ENCODE measurements at places on chromosomes 4 and X.

GRCh38 chrX:10231461-10231860 lies 74.7 kb downstream of the CLCN4 start:
- DNase-seq: no peak

DNA sequence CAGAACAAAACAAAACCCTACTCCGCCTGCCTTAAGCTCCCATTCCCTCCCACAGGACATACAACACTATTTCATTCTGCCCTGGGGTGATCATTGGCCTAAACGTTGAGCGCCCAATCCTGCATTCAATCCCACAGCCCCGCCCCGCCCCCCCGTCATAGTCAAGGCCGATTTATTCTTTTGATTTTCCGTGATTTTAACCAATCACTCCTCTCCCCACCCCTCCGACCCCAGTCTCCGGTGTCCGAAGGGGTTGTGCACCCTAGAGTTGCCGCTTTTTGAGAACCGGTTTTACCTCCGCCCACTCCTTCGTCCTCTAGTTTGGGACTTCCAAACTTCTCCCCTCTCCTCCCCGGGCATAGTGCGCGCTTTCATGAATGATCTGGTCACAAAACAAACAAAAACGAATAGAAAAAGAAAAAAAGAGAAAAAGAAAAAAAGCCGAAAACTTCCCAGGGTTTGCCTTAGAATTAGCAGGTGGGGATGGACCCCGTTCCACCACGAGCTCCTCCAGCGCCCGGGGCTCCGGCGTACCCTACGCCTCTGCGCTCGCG lies 446 bp upstream of the UBE2A start:
- DNase-seq: peak; percentile 23

- DNase-seq: no peak
Observed at GRCh38 chr4:177517862-177518261, 75.6 kb upstream of the AGA start.

DNA sequence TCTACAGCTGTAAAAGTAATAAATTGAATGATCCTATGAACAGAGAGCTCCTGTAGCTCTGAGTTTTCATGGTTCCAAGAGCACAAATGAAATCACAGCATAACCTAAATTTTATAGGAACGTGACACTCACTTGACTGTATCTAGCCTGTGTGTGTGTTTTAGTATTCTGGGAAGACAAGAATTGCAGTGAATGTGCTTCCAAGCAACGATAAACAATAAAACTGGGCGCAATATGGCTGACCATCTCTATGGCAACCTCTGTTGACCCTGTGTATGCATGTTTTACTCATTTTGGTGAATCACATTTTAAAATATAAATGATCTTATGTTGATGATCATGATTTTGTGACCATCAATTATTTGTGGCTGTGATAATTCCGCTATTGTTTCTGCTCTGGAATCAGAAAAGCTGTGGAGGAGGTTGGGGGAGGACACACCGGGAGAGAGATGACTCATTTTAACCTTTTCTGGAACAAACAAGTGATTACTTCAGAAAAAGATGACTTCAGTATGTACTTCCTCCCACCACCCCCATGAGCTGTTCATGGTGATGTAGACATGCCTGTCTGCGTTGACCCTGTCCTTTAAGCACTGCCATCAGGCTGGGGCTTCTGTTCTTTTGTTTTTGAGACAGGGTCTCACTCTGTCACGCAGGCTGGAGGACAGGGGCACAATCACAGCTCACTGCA lies 31.8 kb downstream of the USP11 start:
- no peak for DNase-seq

- DNase-seq: no peak
Observed at GRCh38 chr4:154489558-154490233, 1.9 kb downstream of the DCHS2 start.

GRCh38 chr4:111417521-111417920 lies 727.7 kb upstream of the FAM241A start:
- no peak for DNase-seq

DNA sequence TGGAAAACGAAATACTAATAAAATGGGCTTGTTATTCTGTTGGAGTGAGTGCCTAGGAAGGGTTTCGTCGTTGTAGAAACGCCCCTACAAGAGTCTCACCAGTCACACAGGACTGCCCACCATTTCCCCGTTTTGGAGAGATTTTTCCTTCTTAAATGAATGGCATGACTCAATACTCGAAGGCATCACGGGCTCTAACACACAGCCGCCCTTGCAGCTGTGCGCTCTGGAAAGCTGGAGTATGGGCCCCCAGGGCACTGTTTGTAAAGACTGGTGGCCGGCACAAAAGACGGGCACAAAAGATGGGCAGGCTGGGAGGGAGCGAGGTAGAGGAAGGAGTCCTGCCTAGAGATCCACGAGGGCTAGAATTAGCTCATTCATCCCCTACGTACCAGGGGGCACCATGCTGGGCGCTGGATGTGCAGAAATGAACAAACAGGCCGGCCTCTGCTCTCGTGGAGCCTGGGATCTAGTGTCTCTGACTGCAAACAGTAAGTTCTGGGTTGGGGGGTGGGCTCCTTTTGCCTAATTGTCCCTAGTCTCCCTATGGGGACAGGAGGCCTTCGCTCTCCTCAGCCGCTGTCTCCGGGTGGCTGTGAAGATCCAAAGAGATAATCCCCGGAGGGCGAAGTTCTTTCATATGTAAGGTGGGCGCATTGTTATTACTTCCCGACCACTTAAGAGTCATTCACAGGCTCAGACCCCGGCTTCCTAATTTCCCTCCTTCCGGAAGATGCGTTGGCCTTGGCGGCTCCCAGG lies 1.0 kb upstream of the SFRP2 start:
- DNase-seq: peak; percentile 22

GRCh38 chr4:28792917-28793597 lies 1927.1 kb upstream of the PCDH7 start:
- DNase-seq: no peak

- DNase-seq: peak; percentile 67
Observed at GRCh38 chr4:83282049-83282535, 2.5 kb downstream of the COQ2 start.

DNA sequence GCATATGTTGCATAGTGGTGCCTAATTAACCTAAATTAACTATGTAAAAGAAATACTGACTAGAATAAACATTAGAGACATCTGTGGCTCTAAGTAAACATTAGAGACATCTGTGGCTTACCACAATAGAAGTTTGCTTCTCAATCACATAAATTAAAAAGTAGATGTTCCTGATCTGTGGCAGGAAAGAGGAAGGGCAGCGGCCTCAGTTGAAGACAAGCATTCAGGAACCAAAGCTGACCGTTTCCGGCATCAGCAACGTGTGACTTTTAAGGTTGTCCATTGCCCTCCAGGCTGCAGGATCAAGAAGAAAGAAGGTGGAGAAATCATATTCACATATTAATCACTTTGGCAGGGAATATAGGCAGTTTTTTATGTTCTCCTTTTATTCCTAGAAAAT lies 336.3 kb upstream of the TRAM1L1 start:
- DNase-seq: no peak

- no peak for DNase-seq
Observed at GRCh38 chr4:105361053-105361452, 112.8 kb downstream of the PPA2 start.

GRCh38 chr4:25449270-25449669 lies 72.2 kb downstream of the ANAPC4 start:
- no peak for DNase-seq

DNA sequence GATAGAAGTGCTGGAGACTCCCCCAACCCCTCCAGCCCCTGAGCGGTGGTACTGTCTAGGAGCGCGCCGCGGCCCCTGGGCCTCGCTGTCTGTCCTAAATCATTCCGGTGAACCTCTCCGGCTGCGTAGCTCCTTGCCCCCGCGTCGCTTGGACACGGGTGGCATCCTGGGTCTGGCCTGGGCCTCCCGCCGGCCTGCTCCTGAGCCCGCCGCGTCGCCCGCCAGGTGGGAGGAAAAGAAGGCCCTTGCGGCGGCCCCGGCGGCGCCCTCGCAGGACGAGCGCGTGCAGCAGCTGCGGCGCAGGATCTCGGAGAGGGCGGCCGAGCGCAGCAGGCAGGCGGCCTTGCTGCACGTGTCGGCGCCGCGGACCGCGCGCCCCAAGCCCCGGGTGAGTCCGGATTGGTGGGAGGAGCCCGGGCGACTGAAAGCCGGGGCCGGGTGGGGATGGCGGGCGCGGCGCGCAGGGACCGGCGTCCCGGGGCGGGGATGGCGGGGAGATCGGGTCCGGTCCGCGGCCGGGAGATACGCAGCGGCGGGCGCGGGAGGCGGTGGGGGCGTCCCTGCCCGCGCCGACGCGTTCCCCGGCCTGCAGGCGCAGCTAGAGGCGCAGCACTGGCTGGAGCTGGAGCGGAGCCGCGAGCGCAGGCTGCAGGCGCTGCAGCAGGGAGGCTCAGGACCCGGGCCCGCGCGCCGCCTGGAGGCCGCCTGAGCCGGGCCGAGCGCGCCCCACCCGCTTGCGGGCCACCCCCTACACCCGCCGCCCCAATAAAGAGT lies 6.5 kb upstream of the RNF4 start:
- peak; percentile 74 for DNase-seq

GRCh38 chr4:123495530-123495929 lies 98.9 kb downstream of the SPRY1 start:
- no peak for DNase-seq

- DNase-seq: peak; percentile 6
Observed at GRCh38 chr4:30281986-30282385, 438.2 kb upstream of the PCDH7 start.

DNA sequence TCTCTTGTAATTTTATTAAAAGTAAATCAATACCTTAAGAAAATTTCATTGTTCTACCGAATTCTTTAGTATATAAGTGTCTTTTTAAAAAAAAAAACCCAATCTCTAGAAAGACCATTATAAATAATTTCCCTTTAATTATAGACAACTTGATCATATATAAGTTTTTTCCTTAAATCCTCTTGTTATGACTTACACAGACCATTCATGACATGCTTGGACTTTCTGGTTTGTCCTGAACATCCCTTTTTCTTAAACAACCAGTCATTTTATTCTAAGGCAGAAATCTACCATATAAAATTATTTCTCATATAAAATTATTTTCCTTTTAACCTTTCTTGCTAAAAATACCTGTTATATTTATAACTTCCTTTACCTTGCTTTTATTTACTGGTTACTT lies 15.4 kb upstream of the FHDC1 start:
- DNase-seq: no peak

- DNase-seq: peak; percentile 13
Observed at GRCh38 chr4:143489106-143489505, 24.4 kb upstream of the SMARCA5 start.

DNA sequence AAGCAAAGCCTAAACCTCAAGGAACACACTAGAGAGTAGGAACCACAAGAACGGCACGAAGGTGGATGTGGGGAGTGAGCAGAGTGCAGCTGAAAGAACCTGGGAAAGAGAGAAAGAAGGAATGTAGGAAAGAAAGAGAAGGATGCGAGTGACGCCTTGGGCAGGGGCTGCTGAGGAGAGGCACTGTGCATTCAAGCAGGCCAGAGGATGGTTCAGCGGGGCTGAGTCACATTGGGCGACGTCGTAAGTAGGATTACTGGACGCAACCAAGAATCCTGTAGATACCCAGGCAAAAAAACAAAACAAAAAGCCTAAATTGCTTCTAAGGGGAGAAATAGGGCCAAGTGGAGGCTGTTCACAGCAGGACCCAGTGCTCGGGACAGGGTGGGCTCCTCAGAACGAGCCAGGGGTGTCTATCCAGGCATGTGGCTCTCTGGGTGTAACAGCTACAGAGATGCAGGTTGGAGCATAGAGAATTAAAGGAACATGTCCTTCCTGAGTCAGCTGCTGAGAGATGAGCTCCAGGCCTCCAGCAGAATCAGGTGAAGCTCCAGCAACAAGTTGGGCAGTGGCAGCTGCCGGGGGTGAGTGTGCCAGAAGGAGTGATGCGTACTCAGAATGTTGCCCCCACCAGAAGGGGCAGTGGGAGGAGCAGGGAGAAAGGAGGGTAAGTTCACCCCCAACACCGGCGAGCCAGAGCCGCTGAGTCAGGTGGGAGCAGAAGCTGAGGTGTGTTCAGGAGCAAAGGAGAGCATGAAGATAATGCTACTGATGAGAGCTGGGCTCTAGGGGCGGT lies 38.6 kb downstream of the NELFA start:
- DNase-seq: no peak

GRCh38 chr4:62018537-62018936 lies 818.4 kb downstream of the ADGRL3 start:
- no peak for DNase-seq

- DNase-seq: no peak
Observed at GRCh38 chr4:11470438-11471045, 41.8 kb upstream of the HS3ST1 start.

GRCh38 chr4:73816814-73817213 lies 19.7 kb upstream of the CXCL6 start:
- peak; percentile 88 for DNase-seq

GRCh38 chr4:184343502-184344177 lies 126.0 kb upstream of the ENPP6 start:
- peak; percentile 78 for DNase-seq

GRCh38 chr4:124540014-124540413 lies 172.5 kb downstream of the ANKRD50 start:
- DNase-seq: no peak
